ENCODE measurements at places on chromosomes 4 and X. TPM values are rescaled to one million over a fixed set of nuclear protein-coding genes. Genes with fewer than 3 reads are reported as not detected.

The HOPX gene
- total RNA-seq, result not detected

The FAM53A gene
- total RNA-seq, result 5.2 TPM

The CD40LG gene
- total RNA-seq, result not detected

The BCLAF3 gene
- 1.9 TPM for total RNA-seq

The RNF212 gene
- total RNA-seq, result not detected

The OTC gene
- total RNA-seq, result not detected

The PASD1 gene
- total RNA-seq, result not detected

The SYP gene
- total RNA-seq, result not detected

The AMBN gene
- total RNA-seq, result not detected

DNA sequence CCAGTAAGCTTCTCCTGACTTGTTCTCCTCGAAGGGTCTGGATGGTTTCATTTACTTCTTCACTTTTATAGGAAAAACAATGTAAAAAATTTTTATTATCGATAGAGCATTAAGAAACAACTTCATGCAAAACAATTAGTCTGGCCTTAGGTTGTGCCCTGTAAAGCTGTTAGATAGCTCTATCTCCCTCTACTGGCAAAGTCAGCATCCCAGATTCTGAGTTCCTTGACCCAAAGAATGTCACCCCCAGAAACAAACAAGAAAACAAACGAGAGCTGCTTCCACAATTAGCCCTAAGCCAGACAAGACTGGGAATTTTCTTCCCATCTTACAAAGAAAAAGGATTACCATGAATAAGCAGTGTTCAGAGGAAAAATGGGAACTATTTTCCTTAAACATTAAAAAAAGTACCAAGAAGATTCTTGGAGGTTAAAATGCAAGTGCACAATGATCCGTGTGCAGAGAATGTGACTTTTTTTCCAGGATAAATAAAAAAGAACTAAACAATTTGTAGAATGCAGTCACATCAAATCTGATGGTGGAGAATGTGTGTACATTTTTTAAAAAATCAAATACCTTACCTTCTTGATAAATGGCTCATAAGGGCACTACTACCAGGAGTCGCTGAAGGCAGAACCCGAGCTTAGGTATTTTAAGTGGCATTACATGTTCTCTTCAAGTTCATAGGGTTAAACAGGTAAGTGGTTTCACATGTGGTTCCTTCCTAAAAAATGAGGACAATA, 293.2 kb downstream of the FBXO8 start:
- DNase-seq, result no peak

DNA sequence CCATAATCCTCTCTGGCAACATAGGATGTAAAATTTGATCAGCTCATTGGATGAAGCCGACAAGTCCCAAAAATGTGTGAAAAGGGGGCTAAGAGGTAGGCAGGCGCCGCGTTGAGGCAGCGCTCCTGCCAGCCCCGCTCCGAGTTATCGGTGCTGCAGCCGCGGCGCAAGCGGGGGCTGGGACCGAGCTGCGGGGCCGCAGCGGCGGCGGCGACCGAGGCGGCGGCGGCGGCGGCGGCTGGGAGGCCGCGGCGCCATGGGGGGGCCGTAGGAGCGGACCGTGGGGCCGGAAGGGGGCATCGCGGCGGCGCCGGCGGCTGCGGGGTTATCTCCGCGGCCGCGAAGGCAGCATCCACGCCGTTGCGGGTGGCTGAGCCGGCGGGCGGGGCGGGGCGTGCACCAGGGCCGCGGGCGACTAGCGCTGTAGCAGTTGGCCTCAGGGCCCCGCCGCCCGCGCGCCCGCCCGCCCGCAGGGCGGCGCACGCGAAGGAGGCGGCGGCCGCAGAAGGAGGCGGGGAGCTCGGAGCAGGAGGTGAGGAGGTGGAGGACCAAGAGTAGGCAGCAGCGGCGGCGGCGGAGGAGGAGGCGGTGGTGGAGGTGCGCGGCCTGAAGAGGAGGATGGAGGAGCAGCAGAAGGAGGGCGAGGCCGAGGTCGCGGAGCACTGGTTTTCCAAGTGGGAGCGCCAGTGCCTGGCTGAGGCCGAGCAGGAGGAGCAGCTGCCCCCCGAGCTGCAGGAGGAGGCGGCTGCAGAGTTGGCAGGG, 126.0 kb upstream of the CXorf66 start:
- DNase-seq, result peak; percentile 45

DNA sequence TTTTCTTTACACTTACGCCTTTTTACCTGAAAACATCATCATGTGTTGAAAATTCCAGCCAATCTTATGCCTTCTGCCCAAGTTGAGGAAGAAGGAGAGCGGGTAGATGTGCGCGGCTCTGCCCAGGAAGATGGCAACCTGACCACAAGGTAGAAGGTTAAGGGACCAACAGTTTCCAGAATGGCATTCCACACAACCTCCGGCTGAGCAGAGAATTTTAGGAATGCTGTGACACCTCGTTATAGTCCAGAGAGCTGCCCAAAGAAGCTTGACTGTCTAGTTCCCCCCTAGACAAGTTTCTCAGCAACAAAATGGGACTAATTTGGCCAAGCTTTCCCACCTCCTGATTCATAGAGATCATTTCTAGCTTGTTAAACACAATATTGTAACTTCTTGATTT, 75.1 kb downstream of the CHST7 start:
- DNase-seq, result no peak

- no peak for DNase-seq
These were observed 53.7 kb downstream of the CHM start for GRCh38 chrX:85993539-85994197.

- no peak for DNase-seq
These were observed 168.8 kb upstream of the FRG1 start for GRCh38 chr4:189771696-189772361.

DNA sequence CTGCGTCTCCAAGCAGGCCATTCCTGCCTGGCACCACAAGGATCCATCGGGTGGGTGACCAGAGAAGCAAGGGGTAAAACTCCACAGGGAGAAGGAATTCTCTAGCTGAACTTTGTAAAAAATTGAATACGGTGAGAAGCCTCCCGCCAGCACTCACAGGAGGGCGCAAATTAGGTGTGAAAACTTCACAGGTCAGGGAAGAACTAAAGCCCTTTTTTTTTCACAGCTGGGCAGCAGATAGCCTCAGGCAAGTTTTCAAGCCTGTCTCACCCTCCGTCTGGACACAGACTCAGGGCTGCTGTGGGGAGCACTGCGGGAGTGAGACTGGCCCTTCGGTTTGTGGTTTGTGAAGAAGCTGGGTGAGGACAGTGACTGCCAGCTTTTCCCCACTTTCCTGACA, 224.1 kb upstream of the FGF16 start:
- no peak for DNase-seq

DNA sequence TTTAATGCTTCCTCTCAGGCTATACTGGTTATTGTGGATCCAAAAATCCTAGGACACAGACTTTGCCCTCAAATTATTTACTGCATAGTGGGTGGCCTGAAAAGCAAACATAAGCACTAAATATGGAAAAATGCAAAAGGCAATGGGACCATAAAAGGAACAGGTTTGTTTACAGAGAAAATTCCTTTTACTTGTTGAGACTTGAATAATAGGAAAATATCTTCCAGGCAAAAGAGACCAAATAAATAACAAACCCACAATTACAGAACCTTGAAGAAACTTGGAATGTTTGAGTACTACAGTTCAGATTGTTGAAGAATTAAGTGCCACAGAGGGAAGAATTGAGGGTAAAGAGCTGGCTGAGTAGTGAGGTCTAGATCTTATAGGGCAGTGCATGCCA, 711.0 kb downstream of the C4orf33 start:
- DNase-seq, result no peak

GRCh38 chrX:47802589-47802988, 34.1 kb upstream of the ZNF81 start:
- DNase-seq, result peak; percentile 3

GRCh38 chrX:33205321-33205720, 6.0 kb downstream of the DMD start:
- DNase-seq, result no peak

GRCh38 chr4:107935246-107935645, 3.9 kb downstream of the CYP2U1 start:
- no peak for DNase-seq

DNA sequence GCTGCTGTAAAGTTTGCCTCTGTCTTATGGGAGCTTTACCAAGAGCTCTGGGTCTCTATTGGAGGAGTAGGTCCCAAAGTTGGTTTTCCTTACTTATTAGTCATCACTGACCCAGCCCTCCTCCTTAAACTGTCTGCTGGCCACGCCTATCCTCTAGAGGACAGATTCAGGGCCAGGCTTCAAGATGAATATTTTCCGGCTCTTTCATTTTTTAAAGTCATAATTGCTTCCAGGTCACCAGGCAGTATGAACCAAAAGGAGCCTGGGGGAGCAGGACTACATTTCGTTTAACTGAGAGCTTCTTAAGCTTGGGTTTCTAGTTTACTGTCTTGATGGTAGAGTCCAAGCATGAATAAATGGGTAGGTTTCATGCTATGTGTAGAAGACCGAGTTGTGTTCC, 13.7 kb downstream of the BCORL1 start:
- no peak for DNase-seq

- DNase-seq, result no peak
These were observed 28.6 kb upstream of the TAF9B start for GRCh38 chrX:78168065-78168464.

DNA sequence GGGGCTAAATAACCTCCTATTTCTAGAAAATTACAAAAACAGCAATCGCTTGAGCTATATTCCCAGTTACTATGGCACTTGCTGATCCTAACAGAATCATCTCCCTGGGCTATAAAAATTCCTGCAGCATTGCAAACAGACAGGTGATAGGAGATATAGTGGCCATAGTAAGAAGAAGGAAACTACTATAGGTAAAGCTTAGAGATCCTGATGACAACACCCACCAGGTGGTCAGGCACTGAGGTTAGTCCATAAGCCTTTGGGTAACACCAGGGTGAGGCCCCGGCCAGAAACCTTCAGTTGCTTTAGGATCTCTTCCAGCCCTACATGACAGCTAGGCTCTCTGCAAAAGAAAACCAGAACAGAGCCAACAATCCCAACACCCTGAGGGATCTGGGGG, 197.9 kb upstream of the PPP1R2C start:
- DNase-seq, result no peak

DNA sequence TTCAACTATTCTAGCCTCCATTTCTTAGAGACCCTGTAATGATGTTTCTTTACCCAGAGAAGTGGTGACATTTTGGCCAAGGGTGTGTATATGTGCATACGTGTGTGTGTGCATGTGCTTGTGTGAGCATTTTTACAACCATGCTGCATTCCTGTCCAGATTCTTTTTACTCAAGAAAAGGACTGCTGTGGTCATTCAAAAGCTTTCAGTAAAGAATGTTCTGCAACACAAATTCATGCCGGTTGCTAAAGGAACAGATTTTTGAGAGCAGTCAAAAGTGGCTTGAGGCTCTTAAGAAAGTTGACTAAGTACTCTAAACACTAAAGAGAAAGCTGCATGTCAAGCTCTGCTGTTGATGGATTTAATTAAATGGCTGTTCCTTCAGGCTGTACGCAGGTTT, 65.0 kb upstream of the FMR1 start:
- no peak for DNase-seq

- no peak for DNase-seq
These were observed 79.3 kb downstream of the RASL11B start for GRCh38 chr4:52941450-52941849.

GRCh38 chr4:151702256-151702655, 58.6 kb downstream of the GATB start:
- no peak for DNase-seq

GRCh38 chr4:109046471-109047201, 255.8 kb downstream of the COL25A1 start:
- no peak for DNase-seq

DNA sequence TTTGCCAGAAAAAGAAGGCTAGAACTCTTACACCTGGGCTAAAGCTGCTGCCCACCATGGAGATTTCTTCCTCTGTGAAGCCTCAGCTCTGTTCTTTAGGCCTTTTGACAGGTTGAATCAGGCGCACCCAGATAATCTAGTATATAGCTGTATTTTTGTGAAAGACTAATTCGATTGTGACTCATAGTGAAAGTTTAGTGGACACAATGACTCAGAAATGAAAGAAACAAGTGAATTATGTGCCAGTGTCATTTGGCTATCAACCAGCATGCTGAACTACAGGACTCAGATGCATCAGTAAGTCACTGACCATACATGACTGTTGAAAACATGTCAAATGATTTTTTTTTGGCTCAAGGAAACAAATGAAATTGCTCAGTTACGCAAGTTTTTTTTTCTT, 425.4 kb downstream of the SLITRK2 start:
- DNase-seq, result no peak

GRCh38 chr4:126725906-126726305, 906.9 kb upstream of the INTU start:
- DNase-seq, result no peak

DNA sequence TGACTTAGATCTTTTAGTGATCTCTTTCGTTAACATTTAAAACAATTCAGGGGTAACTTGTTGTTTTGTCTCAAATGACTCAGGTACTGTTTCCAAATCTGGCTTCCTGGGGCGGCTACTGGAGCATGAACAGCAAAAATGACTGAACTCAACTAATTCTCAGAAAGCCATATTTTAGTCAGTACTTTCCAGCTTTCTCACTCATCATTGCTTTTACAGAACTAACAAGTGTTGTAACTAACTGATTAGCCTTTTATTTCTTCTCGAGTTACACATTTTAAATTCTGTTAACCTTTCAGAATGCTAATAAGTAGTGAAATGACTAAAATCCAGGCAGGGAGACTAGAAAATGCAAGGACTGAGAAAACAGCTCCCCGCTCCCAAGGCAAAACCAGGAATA, 55.3 kb downstream of the JADE3 start:
- DNase-seq, result peak; percentile 61

DNA sequence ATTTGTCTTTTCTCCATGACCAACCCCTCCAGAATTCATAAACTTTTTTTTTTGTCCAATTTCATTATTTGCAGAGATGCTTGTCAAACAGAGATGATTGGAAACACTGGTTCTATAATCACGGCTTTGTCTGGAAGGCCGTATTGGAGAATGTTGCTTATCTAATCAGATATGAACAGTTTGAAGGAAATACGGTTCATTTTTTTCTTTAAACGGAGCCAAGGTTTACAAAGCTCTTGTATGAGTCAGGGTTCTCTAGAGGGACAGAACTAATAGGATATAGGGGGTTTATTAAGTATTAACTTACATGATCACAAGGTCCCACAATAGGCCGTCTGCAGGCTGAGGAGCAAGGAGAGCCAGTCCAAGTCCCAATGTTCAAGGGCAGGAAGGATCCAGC, 1415.8 kb downstream of the C4orf33 start:
- DNase-seq, result no peak

DNA sequence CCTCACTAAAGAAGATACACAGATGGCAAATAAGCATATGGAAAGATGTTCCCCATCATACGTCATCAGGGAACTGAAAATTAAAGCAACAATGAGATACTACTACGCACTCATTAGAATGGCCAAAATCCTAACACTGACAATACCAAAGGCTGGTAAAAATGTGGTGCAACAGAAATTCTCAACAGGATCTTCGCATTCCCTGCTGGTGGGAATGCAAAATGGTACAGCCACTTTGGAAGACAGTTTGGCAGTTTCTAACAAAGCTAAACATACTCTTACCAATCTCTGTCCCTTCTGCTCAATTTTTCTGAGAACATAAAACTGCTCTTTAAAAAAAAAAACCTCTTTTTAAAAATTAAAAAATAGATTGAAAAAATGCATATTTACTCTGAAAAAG, 300.2 kb downstream of the FBXW7 start:
- DNase-seq, result no peak

GRCh38 chr4:115315182-115315581, 201.8 kb upstream of the NDST4 start:
- DNase-seq, result no peak

Measured in Caki2 (cell line).